HEK293T (cell line): ENCODE measurements at places on chromosomes 13 and 19.

DNA sequence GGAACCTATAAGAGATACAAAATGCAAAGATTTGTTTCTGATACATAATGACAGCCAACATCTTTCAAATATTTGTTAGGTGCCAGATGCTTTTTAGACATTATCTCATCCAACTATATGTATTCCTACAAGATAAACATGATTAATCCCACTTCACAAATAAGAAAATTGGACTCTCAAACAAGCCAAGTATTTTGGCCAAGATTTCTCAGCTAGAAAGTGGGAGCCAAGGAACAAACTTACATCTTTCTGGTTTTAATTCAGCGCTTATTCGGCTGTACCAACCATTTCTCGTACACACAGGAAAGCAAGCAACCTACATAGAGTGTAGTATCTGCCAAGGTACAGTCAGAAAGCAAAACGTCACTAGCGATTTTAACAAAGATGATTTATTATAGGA, 85.7 kb upstream of the SERP2 start:
- DNase-seq, result no peak

DNA sequence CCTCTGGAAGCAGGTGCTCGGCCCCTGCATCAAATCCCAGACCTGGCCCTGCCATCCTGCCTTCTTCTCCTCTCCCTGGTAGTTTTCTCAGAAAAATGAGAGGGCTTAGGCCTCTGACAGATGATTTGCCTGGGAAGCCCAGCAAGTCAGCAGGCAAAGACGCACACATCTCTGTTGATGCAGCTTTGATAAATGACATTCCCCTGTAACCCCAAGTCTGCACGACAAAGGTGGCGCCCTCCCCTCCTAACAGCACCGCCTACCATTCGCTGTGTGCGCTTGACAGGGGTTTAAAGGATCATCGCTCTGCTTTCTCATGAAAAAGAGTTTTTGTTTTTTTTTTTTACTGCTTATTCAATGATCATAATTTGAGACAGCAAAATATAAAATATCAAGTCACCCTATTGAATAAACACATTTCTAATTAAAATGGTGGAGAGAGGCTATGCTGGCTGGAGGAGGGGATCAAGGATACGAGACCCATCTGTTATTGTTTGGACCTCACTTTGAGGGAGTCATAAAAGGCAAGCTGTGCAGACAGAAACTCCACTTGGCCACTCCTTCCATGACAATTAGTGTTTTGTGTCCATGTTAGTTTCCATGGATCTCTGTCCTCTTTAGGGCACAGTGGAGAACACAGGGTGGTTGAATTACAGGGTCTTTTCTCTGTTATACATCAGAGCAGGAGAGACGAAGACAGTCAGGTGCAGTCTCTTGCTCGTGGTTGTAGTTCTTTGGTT, 126.1 kb downstream of the FGF9 start:
- no peak for DNase-seq

- peak; percentile 91 for DNase-seq
Measured at GRCh38 chr13:80342471-80343371, 1.8 kb upstream of the SPRY2 start.

DNA sequence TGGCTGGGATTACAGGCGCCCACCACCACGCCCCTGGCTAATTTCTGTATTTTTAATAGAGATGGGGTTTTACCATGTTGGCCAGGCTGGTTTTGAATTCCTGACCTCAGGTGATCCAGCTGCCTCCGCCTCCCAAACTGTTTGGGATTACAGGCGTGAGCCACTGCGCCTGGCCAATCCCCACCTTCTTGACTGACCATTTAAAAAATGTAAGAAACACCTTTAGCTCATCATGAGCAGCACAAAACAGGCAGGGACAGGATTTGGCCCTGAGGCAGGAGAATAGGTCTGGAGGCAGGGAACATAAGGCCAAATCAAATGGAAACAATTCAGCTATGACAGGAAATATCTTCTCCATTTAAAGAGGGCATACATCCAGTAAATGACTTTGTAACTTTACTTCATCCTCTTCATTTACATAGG, 1.4 kb upstream of the MPV17L2 start:
- no peak for DNase-seq

DNA sequence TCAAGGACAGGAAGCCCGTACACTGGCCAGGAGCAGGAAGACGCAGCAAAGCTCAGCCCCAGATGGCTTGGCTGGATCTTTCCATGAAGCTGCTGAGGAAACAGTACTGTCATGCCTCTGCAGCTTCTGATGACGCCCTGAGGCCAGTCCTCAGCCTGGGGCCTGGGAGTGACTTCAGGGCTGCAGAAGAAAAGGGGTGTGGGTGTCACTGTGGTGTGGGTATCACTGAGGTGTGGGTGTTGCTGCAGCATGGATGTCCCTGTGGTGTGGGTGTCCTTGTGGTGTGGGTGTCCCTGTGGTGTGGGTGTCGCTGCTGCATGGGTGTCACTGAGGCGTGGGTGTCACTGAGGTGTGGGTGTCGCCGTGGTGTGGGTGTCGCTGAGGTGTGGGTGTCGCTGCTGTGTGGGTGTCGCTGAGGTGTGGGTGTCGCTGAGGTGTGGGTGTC, 12.0 kb upstream of the GAS6 start:
- no peak for DNase-seq
